ENCODE measurements at places on chromosomes 1 and 21. TPM values are rescaled to one million over a fixed set of nuclear protein-coding genes. Genes with fewer than 3 reads are reported as not detected.
A peak's percentile ranks its signal among the peaks of the same experiment; 100 is the strongest.

DNA sequence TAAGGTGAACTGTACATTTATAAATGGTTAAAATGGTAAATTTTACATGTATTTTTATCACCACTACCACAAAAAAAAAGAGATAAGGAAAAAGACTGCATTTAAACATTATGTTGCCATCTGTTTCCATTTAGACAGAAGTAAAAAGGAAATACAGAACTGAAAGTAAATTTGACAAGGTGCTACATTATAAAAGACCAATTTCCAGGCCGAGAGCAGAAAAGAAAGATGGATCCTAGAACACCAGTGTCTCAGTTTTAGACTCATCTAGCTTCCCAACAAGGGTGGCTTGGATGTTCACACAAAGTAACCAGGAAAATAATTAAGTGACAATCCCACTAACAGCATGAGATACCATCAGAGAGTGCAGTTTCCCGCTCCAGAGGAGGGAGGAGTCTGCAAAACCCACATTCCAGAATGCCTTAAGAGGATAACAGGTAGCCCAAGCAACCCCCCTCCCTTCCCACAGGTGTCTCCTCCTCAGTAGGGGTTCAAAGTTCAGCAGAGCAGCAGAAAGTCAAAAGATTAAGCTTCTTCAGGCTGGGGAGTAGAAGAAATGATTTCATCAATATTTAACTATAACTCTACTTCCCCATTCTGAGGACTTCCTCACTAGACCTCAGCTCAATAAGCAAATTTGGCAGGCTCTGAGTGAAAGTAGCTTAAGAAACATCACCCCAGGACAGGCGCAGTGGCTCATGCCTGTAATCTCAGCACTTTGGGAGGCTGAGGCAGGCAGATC is 11.8 kb downstream of the TPM3 start:
- no peaks in the 10 kb centered on the region for H3K27me3 ChIP-seq
- H3K36me3 ChIP-seq, result peaks cover 72% of the 10 kb centered on the region
- DNase-seq, result no peak
- H3K4me1 ChIP-seq, result peaks cover 69% of the 10 kb centered on the region

GRCh38 chr1:244041466-244042120 is 9.5 kb upstream of the ZBTB18 start:
- H3K36me3 ChIP-seq, result no peaks in the 10 kb centered on the region
- H3K27ac ChIP-seq, result no peak overlapping the region
- no peak overlapping the region for H3K4me3 ChIP-seq
- DNase-seq, result no peak
- H3K27me3 ChIP-seq, result peaks cover 13% of the 10 kb centered on the region

DNA sequence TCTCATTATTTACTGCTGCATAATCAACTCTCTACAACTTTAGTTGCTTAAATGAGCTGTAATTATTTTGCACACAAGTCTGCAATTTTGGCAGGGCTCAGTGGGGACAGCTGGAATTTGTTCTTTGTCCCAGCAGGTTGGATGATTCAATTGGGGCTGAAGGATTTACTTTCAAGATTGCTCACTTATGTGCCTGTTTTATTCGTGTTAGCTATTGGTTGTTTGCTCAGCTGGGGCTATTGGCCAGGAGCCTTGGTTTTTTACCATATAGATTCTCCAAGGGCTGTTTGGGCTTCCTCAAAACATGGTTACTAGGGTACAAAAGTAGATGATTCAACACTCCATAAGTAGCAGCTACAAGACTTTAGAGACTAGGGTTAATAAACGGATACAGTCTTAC is 13.4 kb downstream of the OR10R2 start:
- no peak overlapping the region for H3K4me3 ChIP-seq
- peaks cover 19% of the 10 kb centered on the region for H3K27me3 ChIP-seq
- no peak overlapping the region for H3K27ac ChIP-seq
- H3K36me3 ChIP-seq, result no peaks in the 10 kb centered on the region
- no peaks in the 10 kb centered on the region for H3K4me1 ChIP-seq

DNA sequence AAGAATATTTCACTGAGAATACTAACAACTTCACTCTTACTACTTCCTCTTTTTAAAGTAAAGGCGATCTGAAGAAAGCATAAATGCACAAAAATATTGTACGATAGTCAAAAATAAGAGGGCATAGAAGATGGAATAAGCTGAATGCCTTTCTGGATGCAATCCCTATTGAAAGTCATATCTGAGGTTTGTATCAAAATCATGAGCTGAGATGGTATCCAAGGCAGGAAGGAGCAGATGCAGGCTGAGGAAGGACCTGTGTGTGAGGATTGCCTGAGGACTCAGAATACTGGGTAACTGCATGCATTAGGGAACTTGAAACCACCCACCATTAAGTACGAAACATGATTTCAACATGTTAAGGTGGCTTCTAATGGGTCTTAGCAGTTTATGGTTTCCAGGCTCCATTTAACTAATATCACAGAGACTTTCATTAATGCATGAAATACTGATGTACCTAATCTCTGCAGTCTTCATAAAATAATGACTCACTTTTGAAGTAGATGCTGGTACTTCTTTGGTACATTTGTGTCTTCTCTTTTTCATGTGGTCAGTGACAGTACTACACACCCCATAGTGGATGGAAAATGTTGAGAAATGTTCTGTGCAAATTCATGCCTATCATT is 29.6 kb upstream of the RGS1 start:
- no peak for DNase-seq
- no peak overlapping the region for H3K4me3 ChIP-seq
- peak overlapping the region; percentile 24 for H3K27ac ChIP-seq
- peaks cover 68% of the 10 kb centered on the region for H3K4me1 ChIP-seq

DNA sequence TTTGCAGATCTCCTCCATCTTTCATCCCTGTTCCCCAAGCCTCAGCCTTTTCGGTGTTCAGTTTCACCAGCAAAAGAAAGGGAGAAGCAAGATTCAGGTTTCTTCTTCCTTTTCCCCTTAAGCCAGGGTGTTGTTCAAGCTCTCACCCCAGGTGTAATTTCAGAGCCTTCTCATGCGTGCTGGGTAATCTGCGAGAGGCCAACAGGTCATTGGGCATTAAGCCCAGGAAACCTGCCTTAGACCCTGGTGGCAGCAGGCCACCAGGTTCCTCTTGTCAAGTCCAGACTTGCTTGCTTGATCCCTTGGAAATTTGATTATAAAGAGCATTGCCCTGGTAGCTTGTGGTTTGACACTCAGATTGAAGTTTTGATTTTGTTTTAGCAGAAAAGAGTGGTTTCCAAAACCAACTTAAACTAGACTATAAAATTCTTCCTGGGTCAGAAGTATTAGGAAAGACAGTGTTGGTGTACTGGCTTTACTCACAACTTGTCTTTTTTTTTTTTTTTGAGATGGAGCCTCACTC is 6.9 kb downstream of the AKR1A1 start:
- peaks cover 32% of the 10 kb centered on the region for H3K36me3 ChIP-seq
- H3K27ac ChIP-seq, result peak overlapping the region; percentile 38
- no peak overlapping the region for H3K4me3 ChIP-seq
- H3K4me1 ChIP-seq, result peaks cover 19% of the 10 kb centered on the region
- H3K27me3 ChIP-seq, result no peaks in the 10 kb centered on the region
- DNase-seq, result no peak

DNA sequence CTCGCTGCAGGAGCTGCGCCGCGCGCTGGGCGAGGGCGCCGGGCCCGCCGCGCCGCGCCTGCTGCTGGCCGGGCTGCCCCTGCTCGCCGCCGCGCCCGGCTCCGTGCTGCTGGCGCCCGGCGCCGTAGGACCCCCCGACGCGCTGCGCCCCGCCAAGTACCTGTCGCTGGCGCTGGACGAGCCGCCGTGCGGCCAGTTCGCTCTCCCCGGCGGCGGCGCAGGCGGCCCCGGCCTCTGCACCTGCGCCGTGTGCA is 730 bp downstream of the OLIG1 start:
- H3K27ac ChIP-seq, result no peak overlapping the region
- no peak for DNase-seq
- no peak overlapping the region for H3K4me3 ChIP-seq
- H3K36me3 ChIP-seq, result no peaks in the 10 kb centered on the region

SLAMF9 gene
- total RNA-seq, result not detected

DNA sequence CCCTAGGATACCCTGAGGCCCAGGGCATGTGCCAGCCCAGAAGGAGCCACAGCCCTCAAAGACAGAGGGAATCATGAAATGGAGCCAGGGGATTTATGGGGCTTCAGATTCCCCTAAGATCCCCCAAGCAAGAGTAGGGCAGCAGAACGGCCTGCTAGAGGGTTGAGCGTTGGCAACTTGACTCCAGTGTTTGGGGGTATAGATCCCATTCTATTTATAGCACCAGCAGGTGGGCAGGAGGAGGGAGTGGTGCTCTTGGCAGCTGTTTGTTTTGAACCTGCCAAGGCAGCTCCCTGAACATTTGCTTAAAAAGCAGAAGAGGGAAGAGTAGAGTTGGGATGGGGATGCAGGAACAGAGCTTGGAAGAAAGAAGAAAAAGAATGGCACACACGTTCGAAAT is 33.7 kb downstream of the GLUL start:
- no peaks in the 10 kb centered on the region for H3K36me3 ChIP-seq
- H3K4me1 ChIP-seq, result no peaks in the 10 kb centered on the region
- no peak for DNase-seq
- H3K27ac ChIP-seq, result no peak overlapping the region
- no peak overlapping the region for H3K4me3 ChIP-seq

GRCh38 chr1:61941794-61942193 is 199.5 kb downstream of the PATJ start:
- no peak for DNase-seq
- no peaks in the 10 kb centered on the region for H3K36me3 ChIP-seq
- no peak overlapping the region for H3K27ac ChIP-seq
- no peak overlapping the region for H3K4me3 ChIP-seq
- no peaks in the 10 kb centered on the region for H3K27me3 ChIP-seq

DNA sequence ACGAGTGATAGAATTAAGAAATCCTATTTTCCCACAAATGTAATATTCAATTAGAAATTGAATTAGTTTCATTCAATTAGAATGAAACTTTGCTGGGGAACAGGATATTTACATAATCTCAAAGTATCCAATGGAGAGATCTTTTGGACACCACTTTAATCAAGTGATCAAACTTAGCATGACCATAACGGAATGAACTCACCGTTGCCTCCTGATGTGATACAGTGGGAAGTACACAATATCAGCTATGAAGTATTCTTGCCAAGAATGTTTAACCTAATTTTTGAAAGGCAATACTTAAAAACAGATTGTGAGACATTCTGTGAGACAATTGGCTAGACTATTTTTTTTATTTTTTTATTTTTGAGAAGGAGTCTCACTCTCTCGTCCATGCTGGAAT is 16.6 kb downstream of the CDKN2C start:
- H3K27me3 ChIP-seq, result peaks cover 21% of the 10 kb centered on the region
- H3K27ac ChIP-seq, result no peak overlapping the region
- H3K4me3 ChIP-seq, result no peak overlapping the region
- H3K4me1 ChIP-seq, result no peaks in the 10 kb centered on the region
- no peaks in the 10 kb centered on the region for H3K36me3 ChIP-seq

DNA sequence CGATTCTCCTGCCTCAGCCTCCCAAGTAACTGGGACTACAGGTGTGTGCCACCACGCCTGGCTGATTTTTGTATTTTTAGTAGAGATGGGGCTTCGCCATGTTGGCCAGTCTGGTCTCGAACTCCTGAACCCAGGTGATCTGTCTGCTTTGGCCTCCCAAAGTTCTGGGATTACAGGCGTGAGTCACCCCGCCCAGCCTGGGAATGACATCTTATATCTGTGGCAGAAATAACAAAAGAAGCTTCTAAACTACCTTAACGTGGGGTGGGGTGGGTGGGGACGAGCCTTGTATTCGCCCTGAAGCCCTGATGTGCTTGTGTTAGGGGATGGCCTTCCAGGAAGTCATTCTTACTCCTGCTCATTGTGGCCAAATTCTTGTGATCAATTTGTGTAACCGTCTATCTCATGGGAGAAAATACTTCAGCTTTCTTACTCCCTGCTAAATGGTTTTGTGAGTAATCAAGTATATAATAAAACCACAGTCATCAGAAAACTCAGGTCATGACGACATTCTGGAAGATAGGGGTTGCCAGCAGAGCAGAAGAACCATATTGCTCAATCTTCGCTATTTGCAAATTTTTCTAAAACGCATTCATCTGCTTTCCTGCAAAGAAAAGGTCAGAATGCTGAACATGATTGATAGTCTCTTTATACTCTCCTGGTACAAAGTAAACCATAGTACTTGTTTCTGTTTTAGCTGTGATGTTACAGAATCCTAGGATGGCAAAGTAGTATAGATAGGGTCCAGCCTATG is 63.2 kb downstream of the DIRAS3 start:
- no peak for DNase-seq
- no peak overlapping the region for H3K27ac ChIP-seq
- no peaks in the 10 kb centered on the region for H3K4me1 ChIP-seq
- H3K27me3 ChIP-seq, result no peaks in the 10 kb centered on the region
- H3K36me3 ChIP-seq, result no peaks in the 10 kb centered on the region

- no peak for DNase-seq
- no peak overlapping the region for H3K4me3 ChIP-seq
- H3K36me3 ChIP-seq, result no peaks in the 10 kb centered on the region
- H3K27me3 ChIP-seq, result peaks cover 10% of the 10 kb centered on the region
- no peak overlapping the region for H3K27ac ChIP-seq
Measured at GRCh38 chr1:24591781-24592180, 35.9 kb downstream of the NCMAP start.

- no peaks in the 10 kb centered on the region for H3K4me1 ChIP-seq
- H3K27ac ChIP-seq, result no peak overlapping the region
- no peak for DNase-seq
Measured at GRCh38 chr21:41680444-41681347, 86.2 kb downstream of the RIPK4 start.

DNA sequence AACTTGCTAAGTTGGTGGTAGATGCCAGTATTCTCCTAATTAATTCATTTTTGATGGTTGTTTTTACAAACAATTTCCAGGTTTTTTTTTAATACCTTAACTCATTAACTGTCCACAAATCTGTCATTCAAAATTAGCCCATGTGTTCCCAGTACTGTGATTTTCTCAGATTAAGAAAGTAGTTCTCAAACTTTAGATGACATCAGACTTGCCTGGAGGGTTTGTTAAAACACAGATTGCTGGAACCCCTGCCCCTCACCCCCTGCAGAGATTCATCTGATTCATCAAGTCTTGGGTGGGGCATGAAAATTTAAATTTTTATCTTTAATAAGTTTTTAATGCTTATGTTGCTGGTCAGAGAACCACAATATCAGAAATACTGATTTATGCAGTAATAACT is 130.5 kb downstream of the BACH1 start:
- DNase-seq, result no peak
- no peak overlapping the region for H3K27ac ChIP-seq
- H3K4me3 ChIP-seq, result no peak overlapping the region
- H3K27me3 ChIP-seq, result no peaks in the 10 kb centered on the region
- no peaks in the 10 kb centered on the region for H3K36me3 ChIP-seq

GRIK3 gene
- total RNA-seq, result not detected

- H3K4me3 ChIP-seq, result no peak overlapping the region
- no peaks in the 10 kb centered on the region for H3K36me3 ChIP-seq
- no peaks in the 10 kb centered on the region for H3K4me1 ChIP-seq
- H3K27me3 ChIP-seq, result no peaks in the 10 kb centered on the region
- no peak overlapping the region for H3K27ac ChIP-seq
- DNase-seq, result no peak
Measured at GRCh38 chr1:4164965-4165364, 264.9 kb upstream of the C1orf174 start.

Measured in activated CD4-positive, alpha-beta memory T cell treated with anti-CD3 and anti-CD28 coated beads, Interleukin-2, amount 10 ng/mL, durations not matched to agents 7 days and 5 days (primary cell).